GM19239 (cell line): ENCODE measurements at places on chromosomes 5 and 9.

DNA sequence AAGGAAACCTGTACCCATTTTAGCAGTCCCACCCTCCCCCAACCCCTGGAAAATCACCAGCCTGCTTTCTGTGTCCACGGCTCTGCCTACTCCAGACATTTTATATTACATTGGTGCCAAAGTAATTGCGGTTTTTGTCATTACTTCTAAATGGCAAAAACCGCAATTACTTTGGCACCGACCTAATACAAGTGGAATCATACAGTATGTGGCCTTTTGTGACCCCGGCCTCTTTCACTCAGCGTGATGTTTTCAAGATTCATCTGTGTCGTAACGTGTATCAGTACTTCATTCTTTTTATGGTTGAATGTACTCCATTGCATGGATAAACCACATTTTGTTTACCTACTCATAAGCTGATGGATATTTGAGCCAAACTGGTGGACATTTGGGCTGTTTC lies 9.7 kb upstream of the ORM1 start:
- no peak for DNase-seq

DNA sequence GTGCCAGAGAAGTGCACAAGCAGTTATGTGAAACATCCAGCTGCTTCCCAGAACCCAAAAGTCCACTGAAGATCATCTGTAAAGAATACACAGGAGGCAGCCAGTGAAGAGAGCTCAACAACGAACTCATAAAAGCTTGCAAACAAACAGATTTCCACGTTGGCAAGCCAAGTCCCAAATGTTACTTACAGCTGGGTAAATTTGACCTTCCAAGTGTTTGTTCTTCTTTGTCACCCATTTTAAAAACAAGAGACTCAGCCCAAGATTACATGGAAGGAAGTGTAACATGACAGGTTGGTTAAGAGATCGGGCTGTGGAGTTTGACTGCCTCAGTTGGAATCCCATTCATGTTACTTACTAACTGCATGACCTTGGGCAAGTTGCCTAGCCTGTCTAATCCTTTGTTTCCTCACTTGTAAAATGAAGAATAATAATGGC lies 174.9 kb upstream of the PAPPA start:
- no peak for DNase-seq

GRCh38 chr9:131236761-131237160 lies 39.5 kb downstream of the FAM78A start:
- DNase-seq: no peak

- DNase-seq: no peak
These were observed 55.9 kb downstream of the ARHGAP26 start for GRCh38 chr5:142826093-142826492.

DNA sequence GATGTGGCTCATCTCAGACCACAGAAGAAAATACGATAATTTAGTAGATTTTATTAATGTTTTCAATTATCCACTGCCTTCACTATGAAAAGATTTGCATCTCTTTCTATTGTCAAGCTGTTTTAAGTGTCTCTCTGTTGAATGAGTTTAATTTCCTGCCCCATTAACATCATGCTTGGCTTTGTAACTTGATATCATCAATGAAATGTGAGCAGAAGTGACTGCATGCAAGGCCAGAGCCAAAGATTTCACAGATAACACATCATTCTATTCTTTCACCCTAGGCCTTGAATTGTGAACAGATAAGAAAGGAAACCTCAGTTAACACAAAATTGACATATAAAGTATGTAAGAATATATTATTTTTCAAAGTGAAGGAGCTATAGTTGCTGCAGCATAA lies 986.4 kb upstream of the CDH18 start:
- DNase-seq: no peak

GRCh38 chr5:170774831-170775230 lies 8.7 kb upstream of the GABRP start:
- no peak for DNase-seq
